ENCODE measurements at places on chromosomes 5 and 9.

- DNase-seq: no peak
Measured at GRCh38 chr5:172235132-172235780, 41.3 kb downstream of the EFCAB9 start.

DNA sequence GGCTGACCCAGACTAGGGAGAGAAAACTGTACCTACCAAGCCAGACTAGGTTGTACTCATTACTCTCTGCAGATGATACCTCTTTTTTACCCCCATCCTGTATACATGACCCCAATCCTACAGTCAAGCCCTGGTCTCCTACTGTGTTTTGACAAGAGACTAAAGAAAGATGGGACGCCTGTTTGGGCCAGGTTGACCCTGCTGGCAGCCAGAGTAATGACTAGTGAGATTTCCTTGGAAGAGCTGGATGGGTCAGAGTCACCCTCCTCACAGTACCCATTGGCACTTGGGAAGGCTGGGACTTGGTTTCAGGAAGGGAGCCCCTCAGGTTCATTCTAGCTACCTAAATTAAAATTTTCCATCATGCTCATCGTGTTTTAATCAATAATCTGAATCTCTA is 89.7 kb upstream of the NR4A3 start:
- DNase-seq: no peak

DNA sequence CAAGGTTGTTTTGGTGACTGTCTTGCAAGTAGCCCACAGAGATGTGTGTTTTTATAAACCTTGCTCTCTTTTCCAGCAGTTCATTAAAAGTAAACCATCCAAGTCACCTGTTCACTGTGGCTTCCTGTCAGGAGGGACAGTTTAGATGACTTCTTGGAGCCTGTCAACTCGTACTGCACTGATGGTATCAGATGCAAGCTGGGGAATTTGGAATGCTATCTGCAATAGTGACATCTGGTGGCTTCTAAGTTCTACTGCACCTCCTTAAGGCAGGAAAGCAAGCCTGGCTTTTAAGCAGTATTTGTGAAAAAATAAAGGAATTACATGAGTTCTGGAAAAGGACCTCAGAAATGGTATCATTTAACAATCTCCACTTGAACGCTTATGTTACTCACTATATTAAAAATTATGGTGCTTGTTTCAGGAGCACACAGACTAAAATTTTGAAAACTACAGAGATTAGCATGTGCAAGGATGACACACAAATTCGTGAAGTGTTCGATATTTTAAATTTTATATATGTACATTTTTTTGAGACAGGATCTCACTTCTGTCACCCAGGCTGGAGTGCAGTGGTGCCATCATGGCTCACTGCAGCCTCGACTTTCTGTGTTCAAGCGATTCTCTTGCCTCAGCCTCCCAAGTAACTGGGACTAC is 164.0 kb downstream of the TTC39B start:
- no peak for DNase-seq

- DNase-seq: no peak
Measured at GRCh38 chr9:81980568-81980967, 8.0 kb upstream of the SPATA31D1 start.

- no peak for DNase-seq
Measured at GRCh38 chr9:136754626-136755301, 3.3 kb downstream of the LCN8 start.

DNA sequence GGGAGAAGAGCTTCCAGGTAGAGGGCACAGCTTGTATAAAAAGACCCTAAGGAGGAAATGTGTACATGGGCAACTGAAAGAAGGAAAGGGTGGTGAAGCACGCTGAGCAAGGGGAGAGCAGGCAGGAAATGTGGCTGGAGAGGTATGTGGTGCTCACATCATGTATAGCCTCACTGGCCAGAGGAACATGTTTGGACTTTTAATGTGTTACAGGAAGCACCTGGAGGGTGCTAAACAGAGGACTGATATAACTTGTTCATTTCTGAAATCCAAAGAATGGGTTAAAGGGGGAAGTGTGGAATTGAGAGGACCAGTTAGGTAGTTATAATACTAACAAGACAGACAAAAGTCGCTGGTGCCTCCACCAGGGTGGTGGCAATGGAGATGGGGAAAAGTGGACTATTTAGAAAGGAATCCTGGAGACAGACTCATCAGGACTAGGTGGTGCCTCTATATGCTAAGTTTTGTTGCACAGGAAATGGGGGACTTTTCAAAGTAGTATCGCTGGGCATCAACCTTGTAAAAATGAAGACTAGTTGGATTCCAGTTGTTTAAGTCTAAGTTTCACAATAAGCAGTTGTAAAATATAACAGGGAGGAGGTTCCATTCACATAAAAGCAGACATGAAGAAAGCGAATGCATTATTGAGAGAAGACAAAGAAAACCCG is 63.1 kb upstream of the CD180 start:
- no peak for DNase-seq

GRCh38 chr5:106019261-106019660 is 1651.5 kb downstream of the EFNA5 start:
- DNase-seq: no peak

GRCh38 chr9:88741335-88741734 is 206.4 kb downstream of the NXNL2 start:
- no peak for DNase-seq

- DNase-seq: no peak
Measured at GRCh38 chr5:104412649-104413240, 850.2 kb upstream of the NUDT12 start.

DNA sequence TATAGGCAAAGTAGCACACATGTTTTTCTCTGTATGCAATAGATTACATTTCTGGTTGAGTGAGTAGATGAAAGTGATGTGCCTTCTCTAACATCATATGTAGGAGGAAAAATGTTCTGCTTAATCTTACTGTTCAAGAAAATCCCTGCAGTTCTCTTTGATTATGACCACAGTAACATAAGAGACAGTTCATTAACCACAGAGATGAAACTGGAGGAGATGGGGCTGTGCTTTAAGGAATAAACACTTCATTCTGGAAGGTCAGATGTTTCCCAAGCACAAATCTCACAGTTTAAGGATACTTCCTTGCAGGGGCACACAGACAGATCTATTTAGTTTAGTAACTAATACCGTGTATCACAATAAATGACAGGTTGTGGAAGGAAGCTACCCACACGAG is 150.2 kb downstream of the SEMA5A start:
- no peak for DNase-seq

- DNase-seq: no peak
Measured at GRCh38 chr9:16136961-16137360, 584.1 kb downstream of the CCDC171 start.

GRCh38 chr5:128290152-128290858 is 206.7 kb downstream of the SLC12A2 start:
- DNase-seq: no peak

GRCh38 chr5:175734501-175734900 is 76.6 kb downstream of the HRH2 start:
- DNase-seq: no peak

GRCh38 chr9:93343663-93344062 is 107.8 kb upstream of the FAM120A start:
- no peak for DNase-seq

GRCh38 chr5:78659714-78660113 is 11.1 kb upstream of the LHFPL2 start:
- DNase-seq: no peak

- DNase-seq: no peak
Measured at GRCh38 chr5:72064801-72065570, 42.3 kb upstream of the MAP1B start.

- no peak for DNase-seq
Measured at GRCh38 chr9:33135470-33135958, 31.6 kb downstream of the B4GALT1 start.

DNA sequence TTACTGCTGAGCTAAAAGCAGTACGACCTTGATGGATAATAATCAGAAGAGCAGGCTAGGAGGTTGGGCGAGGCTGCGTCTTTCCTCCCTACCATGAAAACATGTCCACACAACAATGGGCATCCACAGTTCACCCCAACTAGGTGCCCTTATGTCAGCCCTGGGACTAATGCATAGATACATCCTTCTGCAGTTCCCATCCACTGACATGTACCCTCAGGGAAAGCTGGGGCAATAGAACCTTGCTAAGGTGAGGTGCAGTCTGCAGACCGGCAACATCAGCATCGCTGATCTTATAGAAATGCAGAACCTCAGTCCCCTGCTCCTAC is 697 bp upstream of the PRUNE2 start:
- DNase-seq: no peak

DNA sequence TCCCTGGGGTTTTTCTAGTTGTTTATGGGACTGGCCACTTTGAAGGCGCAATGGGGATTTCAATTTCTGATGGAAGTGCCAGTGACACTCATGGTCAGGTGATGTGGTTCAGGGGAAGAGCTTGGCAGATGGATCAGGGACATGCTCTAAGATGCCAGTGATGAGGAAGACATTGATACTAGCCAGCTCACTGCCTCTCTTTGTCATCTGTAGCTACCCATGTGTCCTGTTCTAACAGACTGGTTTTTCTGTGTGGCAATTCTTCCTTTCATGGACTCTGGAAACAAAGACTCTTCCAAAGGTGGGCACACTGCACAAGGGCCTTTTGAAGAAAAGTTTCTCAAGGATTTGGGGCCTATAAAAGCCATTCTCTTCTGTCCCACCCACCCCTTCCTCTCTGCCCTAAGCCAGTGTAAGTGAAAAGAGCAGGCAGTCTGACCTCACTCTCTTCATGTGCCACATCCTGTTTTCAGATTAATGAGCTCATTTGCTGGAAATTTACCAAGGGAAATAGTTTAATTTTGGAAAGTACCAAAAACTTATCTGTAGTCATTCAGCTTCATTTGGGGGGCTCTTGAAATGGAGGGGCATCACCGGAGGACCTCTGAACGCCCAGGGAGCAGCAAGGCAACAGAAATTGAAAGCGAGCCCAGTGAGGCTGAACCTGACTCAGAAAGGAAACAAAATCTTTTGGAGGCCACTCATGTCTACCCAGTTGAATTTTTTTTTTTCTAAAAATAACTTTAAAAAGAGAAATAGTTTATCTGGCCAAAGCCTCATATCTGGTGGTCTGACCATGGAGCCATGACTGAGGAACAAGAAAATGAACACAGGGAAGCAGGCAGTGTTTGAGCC is 4.9 kb upstream of the TRAF1 start:
- no peak for DNase-seq

- no peak for DNase-seq
Measured at GRCh38 chr9:123534336-123534735, 178.3 kb downstream of the CRB2 start.

- no peak for DNase-seq
Measured at GRCh38 chr5:116765441-116765840, 190.8 kb upstream of the SEMA6A start.

GRCh38 chr5:115892021-115892420 is 50.3 kb downstream of the AP3S1 start:
- DNase-seq: no peak

DNA sequence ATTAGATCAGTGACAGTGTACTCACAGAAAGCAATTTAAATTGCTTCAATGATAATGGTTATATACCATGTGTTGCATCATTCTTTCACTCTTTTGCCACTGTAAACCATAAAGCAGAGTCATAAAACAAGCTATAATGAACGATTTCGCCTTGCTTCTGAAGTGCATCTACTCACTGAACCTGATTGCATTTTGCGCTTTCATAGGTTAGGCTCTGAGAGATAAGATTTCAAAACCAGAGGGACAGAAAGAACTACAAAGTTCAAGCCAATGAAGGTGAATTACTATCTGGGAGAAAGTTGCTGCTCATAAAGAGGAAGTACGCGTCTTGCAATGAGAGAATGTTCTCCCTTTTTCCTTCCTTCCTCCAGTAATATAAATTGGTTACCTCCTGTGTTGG is 412.7 kb downstream of the CETN3 start:
- DNase-seq: no peak

- DNase-seq: no peak
Measured at GRCh38 chr5:123285122-123286023, 137.8 kb downstream of the CEP120 start.

DNA sequence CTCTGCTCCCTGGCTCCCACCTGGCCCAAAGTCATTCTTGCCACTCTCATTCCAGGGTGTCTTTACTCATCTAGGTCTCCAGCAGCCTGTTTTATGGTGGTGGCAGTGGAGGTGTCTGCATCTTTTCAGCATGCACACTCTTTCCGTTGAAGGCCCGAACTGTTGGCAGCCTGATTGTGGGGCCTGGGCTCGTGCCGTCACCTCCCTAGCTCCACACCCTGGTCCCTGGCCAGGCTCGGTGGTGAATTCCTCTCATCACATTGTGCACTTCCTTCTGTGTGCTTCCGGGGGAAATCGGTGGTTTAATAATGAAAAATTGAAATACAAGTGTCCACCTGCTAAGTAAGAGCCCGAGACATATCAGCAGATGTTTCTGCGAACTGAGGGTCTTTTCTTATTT is 214.3 kb downstream of the TRIO start:
- no peak for DNase-seq

- no peak for DNase-seq
Measured at GRCh38 chr9:135797507-135798262, 95.7 kb downstream of the KCNT1 start.

GRCh38 chr5:180797256-180798192 is 5.1 kb downstream of the MGAT1 start:
- DNase-seq: no peak

DNA sequence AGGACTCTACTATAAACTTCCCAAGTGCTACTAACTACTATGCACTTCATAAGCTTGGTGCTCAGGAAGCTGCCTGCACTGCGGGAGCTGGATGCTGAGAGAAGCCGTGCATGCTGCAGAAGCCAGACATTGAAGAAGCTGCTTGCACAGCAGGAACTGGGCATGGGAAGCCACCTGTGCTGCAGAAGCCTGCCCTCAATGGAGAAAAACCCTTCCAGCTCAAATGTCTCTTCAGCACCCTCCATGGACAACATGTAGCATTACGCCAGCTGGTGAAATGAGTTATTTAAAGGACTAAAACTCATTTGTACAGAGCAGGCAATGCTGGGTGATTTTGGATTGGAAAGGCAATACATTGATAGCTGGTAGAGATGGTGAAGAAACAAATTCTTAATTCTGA is 247.2 kb downstream of the KIF4B start:
- no peak for DNase-seq

- DNase-seq: no peak
Measured at GRCh38 chr5:127871503-127872153, 168.4 kb downstream of the CCDC192 start.

- no peak for DNase-seq
Measured at GRCh38 chr5:83364312-83365299, 106.9 kb upstream of the VCAN start.

DNA sequence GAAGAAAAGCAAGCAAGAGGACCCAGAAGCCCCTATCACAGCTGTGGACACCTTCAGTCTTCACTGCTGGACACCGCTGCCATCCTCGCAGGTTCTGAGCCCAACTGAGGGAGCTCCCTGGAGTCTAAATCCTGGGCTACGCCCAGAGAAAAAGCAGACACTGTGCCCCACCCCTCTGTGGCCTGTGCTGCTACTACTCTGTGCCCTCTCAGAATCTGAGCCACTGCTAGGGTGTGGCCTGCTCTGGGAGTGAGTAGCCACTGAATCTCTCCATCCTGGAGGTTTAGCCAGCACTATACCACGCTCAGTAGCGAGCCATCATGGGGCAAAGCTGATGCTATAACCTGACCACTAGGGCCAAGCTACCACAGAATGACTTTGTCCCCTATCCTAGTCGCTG is 338.2 kb downstream of the NPR3 start:
- no peak for DNase-seq

Data from activated CD8-positive, alpha-beta memory T cell treated with anti-CD3 and anti-CD28 coated beads for 4 hours (primary cell).